ENCODE measurements at places on chromosomes 4 and X. TPM values are rescaled to one million over a fixed set of nuclear protein-coding genes. Genes with fewer than 3 reads are reported as not detected.

DNA sequence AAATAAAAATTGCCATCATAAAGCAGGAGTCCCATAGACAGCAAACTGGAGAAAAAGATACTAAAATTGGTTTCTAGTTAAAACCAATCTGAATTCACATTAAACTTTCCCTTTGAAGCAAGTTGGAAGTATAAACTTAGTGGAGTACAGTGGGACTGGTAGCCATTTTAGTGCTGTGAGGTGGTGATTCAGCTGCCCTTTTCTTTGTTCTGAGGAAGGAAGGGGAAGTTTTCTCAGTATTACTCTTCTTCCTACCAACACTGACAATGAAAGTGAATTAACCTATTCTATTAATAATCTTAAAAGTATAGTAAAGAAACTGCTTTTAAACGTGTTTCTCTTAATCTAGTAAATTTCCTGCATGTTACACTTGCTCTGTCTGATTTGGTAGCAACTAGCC lies 36.7 kb downstream of the SLC9A6 start:
- DNase-seq: no peak

GRCh38 chr4:60805500-60806313 lies 394.4 kb upstream of the ADGRL3 start:
- DNase-seq: peak; percentile 17

Gene VCX3A
- polyA plus RNA-seq: 0.17 TPM

- no peak for DNase-seq
Measured at GRCh38 chr4:77190053-77190452, 33.0 kb downstream of the CCNG2 start.

- DNase-seq: no peak
Measured at GRCh38 chr4:179927473-179927872, 2315.7 kb upstream of the TENM3 start.

- no peak for DNase-seq
Measured at GRCh38 chrX:110315551-110315950, 2.3 kb downstream of the AMMECR1 start.

Gene DNAAF6
- not detected for polyA plus RNA-seq

All from left renal cortex interstitium (tissue), 4 donors.